Stimulated activated CD4-positive, alpha-beta T cell treated with anti-CD3 and anti-CD28 coated beads, Interleukin-4, amount 100 ng/mL, for 24 hours (primary cell): ENCODE measurements at places on chromosomes 13 and 19.
A peak's percentile ranks its signal among the peaks of the same experiment; 100 is the strongest.

DNA sequence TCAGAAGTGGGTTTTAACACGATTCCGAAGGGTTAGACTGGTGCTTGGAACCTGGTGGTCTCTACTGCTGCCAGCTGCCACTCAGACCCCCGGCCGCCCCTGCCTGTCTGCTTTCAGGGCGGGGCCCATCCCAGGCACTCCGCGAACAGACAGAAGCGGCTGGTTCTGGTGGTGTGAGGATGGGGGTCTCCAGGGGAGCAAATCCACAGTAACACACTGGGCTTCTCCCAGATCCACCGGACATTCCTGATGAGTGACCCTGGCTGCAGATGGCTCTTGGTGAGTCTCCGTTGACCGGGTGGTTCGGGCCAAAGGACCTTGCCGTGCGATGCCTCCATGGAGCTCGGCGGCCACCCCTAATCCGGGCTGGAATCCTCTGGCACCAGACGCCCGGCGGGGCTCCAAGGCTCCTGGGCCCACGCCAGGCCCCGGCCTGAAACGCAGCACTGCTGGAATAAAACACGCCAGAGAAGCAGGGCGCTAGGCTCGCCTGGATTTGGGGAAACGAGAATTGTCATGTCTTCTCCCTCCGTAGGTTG is 2.1 kb upstream of the PTBP1 start:
- DNase-seq: no peak

- no peak for DNase-seq
Observed at GRCh38 chr19:56917529-56917928, 77.0 kb upstream of the PEG3 start.

DNA sequence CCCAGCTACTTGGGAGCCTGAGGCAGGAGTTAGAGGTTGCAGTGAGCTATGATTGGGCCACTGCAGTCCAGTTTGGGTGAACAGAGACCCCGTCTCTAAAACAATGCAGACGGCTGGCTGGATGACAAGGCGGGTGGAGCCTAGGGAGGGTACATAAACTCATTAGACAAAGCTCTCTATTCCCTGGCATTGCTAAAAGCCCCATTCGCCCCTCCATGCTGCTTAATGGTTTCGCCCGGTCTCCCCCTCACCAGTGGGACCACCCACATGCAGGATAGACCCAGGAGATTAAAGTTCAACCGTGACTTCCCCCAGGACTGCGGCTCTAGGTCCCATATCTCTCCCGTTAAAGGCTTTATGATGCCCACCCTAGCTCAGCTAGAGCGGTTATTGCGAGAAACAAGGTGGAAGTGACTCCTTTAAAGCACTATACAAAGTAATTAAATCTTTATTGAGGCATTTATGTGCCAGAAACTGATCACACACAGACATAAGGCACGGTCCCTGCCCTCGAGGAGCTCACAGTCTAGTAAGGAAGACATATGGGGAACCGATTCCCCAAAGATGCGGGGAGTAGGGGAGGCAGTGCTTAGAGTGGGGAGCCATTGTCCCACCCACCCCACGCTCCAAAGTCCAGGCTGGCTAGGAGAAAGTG is 4.9 kb downstream of the LYPD3 start:
- DNase-seq: no peak

GRCh38 chr19:53772943-53773342 is 51.2 kb downstream of the NLRP12 start:
- peak; percentile 60 for DNase-seq

DNA sequence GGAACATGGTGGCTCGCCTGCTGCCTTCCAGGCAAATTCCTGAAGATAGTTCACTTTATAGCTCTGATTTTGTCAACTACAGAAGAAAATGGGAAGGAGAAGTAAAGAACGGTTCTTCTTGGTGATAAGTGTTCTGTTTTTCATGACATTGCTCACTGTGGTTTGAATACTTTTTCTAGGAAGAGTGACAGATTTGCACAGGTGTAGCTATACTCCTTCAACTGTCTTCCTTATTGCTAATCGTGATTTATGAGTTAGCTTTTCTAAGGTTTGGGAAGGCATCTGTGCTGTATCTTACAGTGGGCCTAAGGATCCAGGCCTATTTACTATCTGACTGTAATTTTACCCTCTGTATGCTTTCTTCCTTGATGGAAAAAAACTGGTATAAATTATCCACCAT is 405.6 kb downstream of the NDFIP2 start:
- no peak for DNase-seq

DNA sequence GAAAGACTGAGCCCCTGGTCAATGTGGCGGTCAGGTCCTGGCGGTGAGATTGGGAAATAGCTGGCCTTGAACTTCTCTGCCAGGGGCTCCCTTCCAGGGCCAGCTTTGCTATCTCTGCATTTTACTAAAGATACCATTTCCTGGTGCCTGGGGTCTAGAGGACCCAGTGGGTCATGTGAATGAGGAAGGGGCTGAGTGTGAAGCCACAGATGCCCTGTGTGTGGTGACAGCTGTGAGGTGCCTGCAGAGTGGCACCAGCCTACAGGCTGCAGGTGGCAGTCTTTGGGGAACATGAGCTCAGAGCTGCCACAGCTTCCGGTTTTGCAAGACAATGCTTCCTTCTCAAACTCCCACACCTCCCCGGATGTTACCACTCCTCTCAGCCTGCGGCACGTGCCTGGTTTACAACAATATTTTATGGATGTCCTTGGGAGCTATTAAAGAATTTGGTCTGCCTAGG is 5.2 kb upstream of the MLNR start:
- peak; percentile 41 for DNase-seq

DNA sequence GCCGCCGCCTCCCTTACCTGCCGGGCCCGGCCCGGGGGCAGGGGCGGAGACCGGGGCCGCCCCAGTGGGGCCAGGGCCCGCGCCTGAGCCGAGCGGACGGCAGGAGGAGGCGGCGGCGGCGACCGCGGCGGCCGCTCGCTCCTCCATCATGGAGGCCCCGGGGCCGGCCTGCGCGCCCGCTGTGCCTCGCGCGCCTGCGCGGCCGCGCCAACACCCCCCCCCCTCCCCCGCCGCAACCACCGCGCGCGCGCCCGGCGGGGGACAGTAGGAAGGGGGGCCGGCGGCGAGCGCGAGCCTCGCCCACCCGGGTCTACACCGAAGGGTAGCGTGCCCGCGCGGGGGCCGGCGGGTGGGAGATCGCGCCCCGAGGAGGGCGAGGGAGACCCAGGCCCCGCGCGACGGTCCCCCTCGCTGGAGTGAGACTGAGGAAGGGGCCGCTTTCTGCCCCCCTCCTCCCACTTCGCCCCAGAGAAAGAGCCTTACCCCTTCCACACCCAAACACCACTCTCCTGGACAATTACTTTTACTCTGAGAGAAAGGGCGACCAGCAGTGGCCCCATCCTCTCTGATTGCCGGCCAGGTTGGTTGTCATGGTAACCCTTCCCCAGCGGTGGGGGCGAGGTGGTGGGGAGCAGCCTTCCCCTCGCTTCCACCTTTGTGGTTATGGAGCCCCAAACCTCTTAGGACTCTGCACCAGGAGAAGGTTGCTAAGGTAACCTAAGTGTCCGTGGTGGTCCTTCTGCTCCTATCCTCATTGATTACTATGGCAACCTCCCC is at the start of gene STRN4:
Gene STRN4, minus strand, starts transcription at position 170 of the 777 bp plus-strand sequence. Its CDS starts 20 bp downstream, at position 150.
- peak; percentile 49 for DNase-seq

DNA sequence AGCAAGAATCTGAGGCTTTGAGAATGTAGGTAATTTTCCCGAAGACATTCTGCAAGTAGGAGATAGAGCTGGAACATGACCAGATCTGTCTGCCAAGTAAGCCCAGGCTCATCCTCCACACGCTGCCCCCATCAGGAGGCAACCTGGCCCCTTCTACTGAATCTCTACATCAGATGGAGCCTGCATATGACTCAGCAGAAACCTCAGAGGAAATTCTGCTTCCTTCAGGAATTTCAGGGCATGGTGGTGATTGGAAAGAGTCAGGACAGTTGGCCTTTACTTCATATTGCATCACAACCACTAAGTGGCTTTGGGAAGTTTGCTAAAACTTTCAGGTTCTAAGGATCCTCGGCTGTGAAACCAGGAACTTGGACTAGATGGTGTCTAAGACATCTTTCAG is 85.2 kb downstream of the LRRC63 start:
- no peak for DNase-seq

- DNase-seq: peak; percentile 44
Observed at GRCh38 chr19:18063463-18063862, 23.3 kb downstream of the IL12RB1 start.

GRCh38 chr13:94324767-94325540 is 154.5 kb downstream of the DCT start:
- no peak for DNase-seq
